ENCODE measurements at places on chromosomes 1 and 21.

DNA sequence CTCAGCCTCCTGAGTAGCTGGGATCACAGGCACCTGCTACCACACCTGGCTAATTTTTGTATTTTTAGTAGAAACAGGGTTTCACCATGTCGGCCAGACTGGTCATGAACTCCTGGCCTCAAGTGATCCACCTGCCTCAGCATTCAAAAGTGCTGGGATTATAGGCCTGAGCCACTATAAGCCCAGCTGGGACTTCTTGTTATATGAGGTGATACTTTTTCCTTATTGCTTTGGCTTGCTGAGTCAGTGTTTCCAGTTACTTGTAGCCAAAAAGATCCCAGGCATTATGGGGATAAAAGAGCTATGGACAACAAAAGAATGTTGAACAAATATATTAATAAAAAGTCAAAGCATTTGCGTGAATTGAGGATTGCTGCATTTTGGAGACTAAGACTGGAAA is 69.9 kb upstream of the LPGAT1 start:
- H3K27ac ChIP-seq = no peak overlapping the region
- DNase-seq = no peak
- H3K27me3 ChIP-seq = no peaks in the 10 kb centered on the region
- H3K4me1 ChIP-seq = no peaks in the 10 kb centered on the region
- H3K36me3 ChIP-seq = no peaks in the 10 kb centered on the region

DNA sequence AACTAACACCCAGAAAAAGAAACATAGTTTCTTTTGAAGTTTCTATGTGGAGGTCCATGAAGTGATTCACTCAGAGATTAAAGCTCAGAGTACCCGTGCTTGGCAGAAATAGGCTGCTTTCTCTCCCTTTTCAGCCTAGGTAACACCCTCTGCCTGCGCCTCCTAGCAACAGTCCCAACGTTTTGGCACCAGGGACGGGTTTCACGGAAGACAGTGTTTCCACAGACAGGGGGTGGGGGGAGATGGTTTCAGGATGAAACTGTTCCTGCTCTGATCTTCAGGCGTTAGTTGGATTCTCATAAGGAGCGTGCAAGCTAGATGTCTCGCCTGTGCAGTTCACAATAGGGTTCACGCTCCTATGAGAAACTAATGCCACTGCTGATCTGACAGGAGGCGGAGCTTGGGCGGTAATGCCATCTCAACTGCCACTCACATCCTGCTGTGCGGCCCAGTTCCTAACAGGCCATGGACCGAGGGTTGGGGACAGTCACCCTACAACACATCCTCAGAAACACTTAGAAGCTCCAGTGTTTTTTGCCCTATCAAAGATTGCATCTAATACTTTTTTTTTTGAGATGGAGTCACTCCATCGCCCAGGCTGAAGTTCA is 53.2 kb downstream of the CHML start:
- no peaks in the 10 kb centered on the region for H3K4me1 ChIP-seq
- no peak overlapping the region for H3K27ac ChIP-seq
- H3K27me3 ChIP-seq = no peaks in the 10 kb centered on the region
- no peak for DNase-seq

DNA sequence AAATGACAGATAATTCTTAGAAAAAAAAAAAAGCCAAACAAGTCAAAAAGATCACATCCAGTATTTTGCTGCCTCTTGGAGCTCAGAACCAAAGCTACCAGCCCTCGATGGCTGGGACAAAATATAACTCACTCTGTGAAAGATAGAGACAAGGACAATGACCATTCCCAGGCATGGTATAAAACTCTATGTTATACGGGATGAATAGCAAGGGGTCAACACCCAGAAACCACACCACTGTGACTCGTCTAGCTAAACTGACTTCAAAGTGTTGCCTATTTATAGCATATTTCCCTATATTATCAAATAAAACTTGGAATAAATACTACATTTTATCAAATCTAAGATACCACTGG is 10.1 kb downstream of the TMEM63A start:
- no peaks in the 10 kb centered on the region for H3K27me3 ChIP-seq
- peaks cover under 1% of the 10 kb centered on the region for H3K4me1 ChIP-seq
- no peak for DNase-seq
- H3K27ac ChIP-seq = no peak overlapping the region
- H3K4me3 ChIP-seq = no peak overlapping the region

DNA sequence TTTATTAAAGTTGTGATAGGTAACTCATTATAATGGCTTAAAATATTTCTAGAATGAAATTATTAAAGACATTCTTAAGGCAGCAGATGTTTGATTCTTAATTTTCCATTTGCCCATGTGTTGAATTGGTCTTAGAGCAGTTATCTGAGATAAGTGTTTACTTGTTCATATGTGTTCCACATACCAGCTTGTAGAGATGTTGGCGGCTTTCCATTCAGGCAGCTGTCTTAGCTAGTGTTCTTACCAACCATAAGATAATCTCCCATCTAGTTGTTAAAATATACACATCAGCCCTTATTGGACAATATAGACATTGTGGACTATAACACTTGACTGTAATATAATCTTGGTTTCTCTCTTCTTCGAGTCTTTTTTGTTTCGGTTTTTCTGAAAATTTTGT is 1372.9 kb upstream of the ADGRL2 start:
- no peak overlapping the region for H3K27ac ChIP-seq
- no peaks in the 10 kb centered on the region for H3K36me3 ChIP-seq
- no peaks in the 10 kb centered on the region for H3K27me3 ChIP-seq

DNA sequence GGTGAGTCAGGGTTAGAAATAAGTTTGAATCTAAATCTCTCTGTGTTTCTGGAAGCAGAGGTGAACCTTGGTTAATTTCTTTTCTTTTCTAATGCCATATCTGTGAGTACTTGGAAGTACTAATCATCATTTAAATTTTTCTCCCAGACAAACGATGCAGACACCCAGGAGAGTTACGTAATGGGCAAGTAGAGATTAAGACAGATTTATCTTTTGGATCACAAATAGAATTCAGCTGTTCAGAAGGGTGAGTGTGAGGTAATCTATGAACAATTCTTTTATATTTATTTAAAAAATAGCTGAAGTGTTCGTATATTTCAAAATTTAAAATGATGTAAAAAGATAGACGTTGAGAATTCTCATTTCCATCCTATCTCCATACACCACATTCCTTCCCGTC is 11.2 kb downstream of the C4BPA start:
- H3K36me3 ChIP-seq = no peaks in the 10 kb centered on the region
- no peak overlapping the region for H3K4me3 ChIP-seq
- no peaks in the 10 kb centered on the region for H3K27me3 ChIP-seq
- no peak for DNase-seq

GRCh38 chr1:75861831-75862230 is 65.1 kb downstream of the MSH4 start:
- no peaks in the 10 kb centered on the region for H3K4me1 ChIP-seq
- no peaks in the 10 kb centered on the region for H3K36me3 ChIP-seq
- no peak overlapping the region for H3K27ac ChIP-seq
- H3K4me3 ChIP-seq = no peak overlapping the region
